ENCODE measurements at places on chromosomes 12 and 14.

DNA sequence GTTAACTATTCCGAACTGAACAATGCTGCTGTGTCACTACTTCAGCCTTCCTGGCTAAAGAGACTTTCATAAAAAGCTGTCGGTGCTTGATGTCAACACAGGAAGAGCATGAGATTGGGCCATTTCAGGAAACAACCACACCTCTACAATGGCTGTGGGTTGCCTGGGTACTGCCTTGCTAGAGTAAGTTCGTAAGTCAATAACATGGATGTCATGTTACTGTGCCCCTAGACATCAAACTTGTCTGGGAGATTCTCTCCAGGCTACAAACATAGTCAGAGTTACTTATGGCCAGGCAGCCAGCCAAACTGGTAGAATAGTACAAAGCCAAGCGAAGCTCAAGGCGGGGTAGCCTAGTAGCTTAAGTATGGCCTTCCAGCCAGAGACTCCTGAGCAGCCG is 23.1 kb downstream of the MAX start:
- no peak for DNase-seq

DNA sequence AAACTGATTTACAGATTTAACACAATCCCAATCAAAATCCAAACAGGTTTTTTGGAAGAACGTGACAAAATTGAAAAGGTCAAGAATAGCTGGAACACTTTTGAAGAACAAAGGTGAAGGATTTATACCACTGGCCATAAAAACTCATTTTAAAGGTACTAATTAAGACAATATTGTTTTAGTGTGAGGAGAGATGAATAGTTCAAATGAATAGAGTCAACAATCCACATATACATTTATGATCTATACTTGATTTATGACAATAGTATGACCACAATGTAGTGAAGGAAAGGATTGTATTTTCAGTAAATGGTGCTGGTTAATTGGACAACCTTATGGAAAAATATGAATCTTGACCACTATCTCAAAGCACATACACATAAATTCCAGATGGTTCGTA is 29.3 kb downstream of the CCDC175 start:
- no peak for DNase-seq

GRCh38 chr14:42513837-42514236 is 907.2 kb downstream of the LRFN5 start:
- no peak for DNase-seq

GRCh38 chr14:35444104-35444503 is 39.6 kb upstream of the NFKBIA start:
- DNase-seq: no peak

DNA sequence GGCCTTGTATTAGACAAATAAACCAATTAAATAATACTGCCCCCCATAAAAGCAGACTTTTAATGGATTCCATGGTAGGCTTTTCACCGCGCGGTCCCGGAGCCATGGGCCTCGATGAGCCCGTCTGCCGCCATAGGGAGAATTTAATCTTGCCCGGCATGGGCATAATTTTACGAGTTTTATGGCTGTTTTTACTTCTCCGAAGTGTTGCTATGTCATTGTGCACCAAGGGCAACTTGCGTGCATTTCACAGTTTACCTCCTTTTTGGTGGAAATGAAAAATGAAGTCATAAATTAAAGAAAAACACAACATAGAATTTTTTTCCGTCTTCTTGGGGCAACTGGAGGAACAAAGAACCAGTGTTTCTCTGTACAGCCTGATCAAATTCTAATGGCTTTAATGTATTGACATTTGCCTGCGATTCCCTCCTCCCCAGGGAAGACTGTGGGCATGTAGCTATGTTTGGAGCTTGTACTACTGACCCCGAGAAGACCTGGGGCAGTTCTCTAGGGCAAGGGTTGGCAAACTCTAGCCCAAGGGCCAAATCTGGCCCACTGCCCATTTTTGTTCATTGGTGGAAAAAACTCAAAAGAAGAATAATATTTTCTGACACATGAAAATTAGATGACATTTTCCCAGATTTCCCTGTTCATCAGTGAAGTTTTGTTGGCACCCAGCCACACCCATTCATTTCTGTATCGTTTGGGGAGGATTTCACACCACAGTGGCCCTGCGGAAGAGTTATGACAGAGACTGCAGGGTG is 142.7 kb downstream of the CHST11 start:
- no peak for DNase-seq

DNA sequence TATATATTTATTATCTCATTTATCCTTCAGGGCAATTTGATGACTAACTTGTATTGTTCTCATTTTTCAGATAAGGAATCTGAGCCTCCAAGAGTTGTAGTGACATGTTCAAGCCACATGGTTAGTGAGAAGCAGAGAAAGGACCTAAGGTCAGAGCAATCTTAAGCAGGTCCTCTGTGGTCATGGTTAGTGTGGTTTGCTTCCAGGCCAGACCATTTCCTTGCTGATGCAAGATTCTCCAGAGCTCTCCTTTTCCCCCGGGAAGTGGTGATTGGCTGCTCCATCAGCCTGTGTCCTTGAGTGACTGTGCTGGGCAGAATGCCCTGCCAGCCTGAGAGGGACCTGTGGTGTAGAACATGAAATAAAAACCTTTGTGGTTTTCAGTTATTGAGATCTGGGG is 141.3 kb downstream of the KTN1 start:
- no peak for DNase-seq

GRCh38 chr12:7130701-7131501 is 730 bp downstream of the CLSTN3 start:
- no peak for DNase-seq

- no peak for DNase-seq
Observed at GRCh38 chr12:19066475-19067001, 63.0 kb upstream of the PLEKHA5 start.

GRCh38 chr12:42992826-42993225 is 403.3 kb upstream of the PRICKLE1 start:
- DNase-seq: no peak

GRCh38 chr14:45793081-45793480 is 540.1 kb upstream of the MIS18BP1 start:
- no peak for DNase-seq

- no peak for DNase-seq
Observed at GRCh38 chr12:85423947-85424346, 143.9 kb downstream of the ALX1 start.

- DNase-seq: no peak
Observed at GRCh38 chr12:26748412-26748740, 84.6 kb downstream of the ITPR2 start.

- DNase-seq: no peak
Observed at GRCh38 chr12:48512855-48513254, 12.6 kb upstream of the OR8S1 start.

- DNase-seq: no peak
Observed at GRCh38 chr12:7832059-7832696, 40.5 kb downstream of the SLC2A14 start.

DNA sequence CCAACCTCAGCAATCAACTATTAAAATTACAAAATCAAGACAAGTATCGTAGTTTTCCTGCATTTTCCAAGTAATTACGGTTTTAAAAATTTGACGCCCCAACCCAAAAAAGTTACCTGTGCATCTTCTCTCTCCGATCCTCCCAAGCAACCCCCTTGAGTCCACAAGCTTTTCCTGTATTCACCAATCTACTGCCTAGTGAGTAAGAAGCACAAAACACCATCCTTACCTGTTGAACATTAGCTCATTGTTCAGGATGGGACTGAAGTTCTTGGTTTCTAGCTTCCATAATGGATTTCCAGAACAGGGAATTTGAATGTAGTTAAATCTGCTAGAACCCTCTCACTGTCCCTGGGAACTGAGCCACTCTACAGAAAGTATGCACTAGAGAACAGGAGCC is 162.0 kb downstream of the PAX9 start:
- no peak for DNase-seq

- DNase-seq: no peak
Observed at GRCh38 chr12:53601296-53601847, 24.8 kb downstream of the ATF7 start.

DNA sequence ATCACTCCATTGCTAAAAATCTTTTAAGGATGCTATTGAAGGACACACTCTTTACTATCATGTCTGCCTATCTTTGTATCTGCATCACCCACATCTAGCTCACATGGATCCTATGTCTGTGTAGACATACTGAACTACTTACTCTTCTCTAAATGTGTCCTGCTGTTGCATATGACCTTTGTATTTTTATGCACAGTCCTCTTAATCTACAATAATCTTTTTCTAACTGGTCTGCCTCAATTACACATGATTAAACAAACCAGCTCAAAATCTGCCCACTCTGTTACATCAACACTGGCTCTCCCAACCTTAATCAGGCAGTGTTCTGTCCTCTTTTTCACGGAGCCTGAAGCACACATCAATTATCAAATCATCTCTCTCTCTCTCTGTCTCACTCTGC is 316.3 kb upstream of the MGAT4C start:
- DNase-seq: no peak

- no peak for DNase-seq
Observed at GRCh38 chr14:75565056-75565455, 13.4 kb upstream of the FLVCR2 start.

GRCh38 chr14:22174412-22175277 is 414.4 kb downstream of the DAD1 start:
- no peak for DNase-seq

DNA sequence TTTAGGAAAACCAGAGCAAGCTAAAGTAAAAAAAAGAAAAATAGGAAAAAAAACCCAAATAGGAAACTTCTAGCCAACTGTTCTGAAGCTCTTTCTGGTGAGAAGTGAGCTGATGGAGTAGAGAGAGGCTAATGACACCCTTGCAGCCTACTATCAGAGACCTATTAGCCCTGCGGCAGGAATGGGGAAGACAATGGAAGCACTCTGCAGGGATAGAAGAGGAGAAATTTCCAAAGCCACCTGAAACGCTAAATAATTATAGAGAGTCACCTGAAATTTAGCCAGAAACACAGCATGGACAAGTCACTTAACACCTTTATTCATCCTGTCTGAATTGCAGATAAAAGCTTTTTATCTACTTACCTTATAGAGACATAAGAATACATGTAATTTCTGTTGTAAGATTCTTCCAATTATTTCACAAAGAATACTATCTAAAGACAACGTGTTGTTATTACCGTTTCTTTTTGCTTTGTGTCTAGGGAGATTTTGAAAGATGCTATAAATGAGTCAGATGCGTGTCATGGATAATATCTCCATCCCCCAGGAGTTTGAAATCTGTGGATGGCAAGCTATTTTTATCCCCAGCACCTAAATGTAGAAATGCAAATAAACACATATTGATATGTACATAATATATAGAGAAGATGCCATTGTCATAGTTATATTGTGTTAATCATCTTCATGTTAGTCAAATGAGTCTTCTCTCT is 138.6 kb downstream of the TPH2 start:
- no peak for DNase-seq

GRCh38 chr14:52063052-52063462 is 5.8 kb downstream of the NID2 start:
- no peak for DNase-seq

- no peak for DNase-seq
Observed at GRCh38 chr14:34460295-34460694, 1.7 kb downstream of the SPTSSA start.

GRCh38 chr12:96773031-96773430 is 134.0 kb upstream of the NEDD1 start:
- DNase-seq: no peak

GRCh38 chr12:122124370-122124769 is 45.8 kb downstream of the MLXIP start:
- no peak for DNase-seq

GRCh38 chr12:5185435-5186069 is 141.9 kb downstream of the KCNA5 start:
- DNase-seq: no peak

- no peak for DNase-seq
Observed at GRCh38 chr14:91116913-91117588, 3.2 kb downstream of the DGLUCY start.

DNA sequence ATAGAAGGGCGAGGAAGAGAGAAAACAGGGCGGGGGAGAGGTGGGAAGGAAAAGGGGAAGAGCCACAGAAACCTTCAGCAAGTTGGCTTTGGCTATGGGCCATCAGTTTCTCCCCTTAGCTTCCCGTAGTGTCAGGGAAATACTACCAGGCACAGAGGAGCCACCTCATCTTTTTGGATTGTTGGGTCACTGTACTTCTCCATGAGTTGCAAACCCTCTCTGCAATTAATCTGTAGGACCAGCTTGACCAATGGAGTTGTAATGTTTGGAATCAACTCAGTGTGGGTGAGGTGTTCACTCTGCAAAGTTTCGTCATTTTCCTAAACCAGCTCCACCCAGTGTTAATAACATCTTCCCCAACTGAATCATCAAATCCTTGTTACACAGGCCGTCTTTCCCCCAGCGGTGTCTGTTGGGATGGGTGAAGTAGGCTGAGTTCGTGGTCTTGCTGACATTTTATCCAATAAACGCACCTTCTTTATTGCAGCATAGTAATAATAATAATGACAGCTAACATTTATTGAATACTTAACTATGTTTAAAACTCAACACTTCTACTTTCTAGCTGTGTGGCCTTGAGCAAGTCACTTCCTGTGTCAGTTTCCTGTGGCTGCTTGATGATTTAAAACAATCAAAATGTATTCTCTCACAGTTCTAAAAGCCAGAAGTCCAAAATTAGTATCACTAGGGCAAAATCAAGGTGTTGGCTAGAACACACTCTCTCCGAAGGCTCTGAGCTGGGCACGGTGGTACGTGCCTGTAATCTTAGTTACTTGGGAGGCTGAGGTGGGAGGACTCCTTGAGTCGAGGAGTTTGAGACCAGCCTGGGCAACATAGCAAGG is 8.1 kb upstream of the GLTP start:
- no peak for DNase-seq

GRCh38 chr12:96046543-96047228 is 11.3 kb upstream of the LTA4H start:
- DNase-seq: no peak

GRCh38 chr12:113468365-113469223 is 3.1 kb downstream of the LHX5 start:
- DNase-seq: no peak

DNA sequence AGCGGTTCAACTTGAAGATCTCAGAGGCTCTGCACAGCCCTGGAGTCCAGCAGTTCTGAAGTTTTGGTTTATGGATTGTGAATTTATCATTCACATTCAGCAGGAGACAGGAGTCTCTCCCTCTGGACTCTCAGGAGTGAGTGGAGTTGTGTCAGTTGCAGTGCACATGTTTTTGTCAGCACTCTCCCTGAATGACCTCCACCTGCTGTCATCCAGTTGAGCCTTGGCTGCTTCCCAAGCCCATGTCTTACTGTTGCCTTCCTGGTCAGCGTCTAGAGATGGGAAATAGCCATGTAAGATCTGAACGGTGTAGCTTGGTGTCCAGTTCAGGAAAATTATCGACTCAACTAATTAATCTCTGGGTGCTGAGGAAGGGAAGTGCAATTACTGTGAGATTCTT is 133.2 kb downstream of the PRKCH start:
- DNase-seq: no peak

DNA sequence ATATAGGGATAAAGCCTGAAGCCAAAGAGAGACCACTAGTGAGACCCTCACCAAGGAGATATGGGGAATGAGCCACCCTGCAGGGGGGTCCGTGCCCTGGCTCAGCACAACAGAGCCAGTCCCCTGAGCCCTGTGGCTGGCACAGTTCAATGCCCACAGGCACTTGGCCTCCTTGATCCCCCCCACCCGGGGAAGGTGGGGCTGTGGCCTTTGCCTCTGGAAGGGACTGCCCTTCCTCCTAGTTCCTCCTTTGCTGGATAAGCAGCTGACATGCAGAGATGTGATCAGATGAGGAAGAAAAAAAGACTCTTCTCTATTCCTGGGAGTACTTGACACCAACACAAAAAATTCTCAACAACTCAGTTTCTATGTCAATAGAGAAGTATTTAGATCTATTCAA is 19.9 kb downstream of the TTC7B start:
- DNase-seq: no peak

- DNase-seq: no peak
Observed at GRCh38 chr14:93965287-93965821, 11.0 kb downstream of the ASB2 start.
